ENCODE measurements at places on chromosomes 11 and 22.

DNA sequence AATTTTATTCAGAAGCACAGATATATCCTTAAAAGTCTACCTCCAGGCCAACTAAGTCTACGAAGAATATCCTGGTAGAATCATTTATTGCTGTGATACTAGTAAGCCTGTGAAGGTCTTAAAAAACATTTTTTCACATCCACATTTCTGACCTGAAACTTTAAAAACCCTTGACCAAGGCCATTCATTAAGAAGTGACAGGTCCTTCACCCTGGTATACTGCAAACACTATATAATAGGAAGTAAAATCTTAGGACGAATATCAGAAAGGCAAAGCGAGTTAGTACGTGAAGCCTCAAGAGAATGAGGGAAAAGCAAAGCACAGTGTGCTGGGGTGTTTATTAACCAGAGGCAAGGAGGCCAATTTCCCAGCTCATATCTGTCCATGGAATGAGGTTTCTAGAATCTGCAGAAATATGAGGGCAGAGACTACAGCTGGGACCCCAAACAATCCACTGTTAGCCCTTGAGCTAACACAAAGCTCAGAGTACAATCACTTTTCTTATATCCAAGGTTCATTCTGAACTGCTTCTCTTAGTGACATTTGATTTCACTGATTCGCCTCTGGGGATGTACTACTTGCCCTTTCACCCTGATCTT, 71.0 kb downstream of the AMBRA1 start:
- DNase-seq = no peak

- DNase-seq = no peak
These were observed 2.9 kb downstream of the TCIRG1 start for GRCh38 chr11:68041617-68042218.

- DNase-seq = no peak
These were observed 61.9 kb downstream of the EHF start for GRCh38 chr11:34682825-34683224.

DNA sequence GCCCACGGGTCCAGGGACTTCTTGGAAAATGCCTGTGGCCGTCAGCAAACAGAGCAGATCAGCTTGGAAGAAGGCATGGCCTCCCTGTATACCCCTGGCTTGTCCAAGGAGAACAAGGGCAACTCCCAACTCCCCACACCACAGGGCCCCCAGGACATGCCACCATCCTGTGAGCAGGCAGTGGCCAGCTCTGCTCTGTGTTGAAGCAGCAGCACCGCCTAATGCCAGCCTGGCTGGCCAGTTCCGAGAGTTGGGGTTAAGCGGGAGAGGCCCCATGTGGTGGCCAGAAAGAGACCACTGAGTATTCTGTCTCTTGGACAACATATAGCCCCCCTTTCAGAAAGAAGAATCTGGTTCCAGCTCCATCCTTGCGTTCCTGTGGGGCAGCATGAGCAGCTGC, 209.2 kb downstream of the CTTN start:
- no peak for DNase-seq

DNA sequence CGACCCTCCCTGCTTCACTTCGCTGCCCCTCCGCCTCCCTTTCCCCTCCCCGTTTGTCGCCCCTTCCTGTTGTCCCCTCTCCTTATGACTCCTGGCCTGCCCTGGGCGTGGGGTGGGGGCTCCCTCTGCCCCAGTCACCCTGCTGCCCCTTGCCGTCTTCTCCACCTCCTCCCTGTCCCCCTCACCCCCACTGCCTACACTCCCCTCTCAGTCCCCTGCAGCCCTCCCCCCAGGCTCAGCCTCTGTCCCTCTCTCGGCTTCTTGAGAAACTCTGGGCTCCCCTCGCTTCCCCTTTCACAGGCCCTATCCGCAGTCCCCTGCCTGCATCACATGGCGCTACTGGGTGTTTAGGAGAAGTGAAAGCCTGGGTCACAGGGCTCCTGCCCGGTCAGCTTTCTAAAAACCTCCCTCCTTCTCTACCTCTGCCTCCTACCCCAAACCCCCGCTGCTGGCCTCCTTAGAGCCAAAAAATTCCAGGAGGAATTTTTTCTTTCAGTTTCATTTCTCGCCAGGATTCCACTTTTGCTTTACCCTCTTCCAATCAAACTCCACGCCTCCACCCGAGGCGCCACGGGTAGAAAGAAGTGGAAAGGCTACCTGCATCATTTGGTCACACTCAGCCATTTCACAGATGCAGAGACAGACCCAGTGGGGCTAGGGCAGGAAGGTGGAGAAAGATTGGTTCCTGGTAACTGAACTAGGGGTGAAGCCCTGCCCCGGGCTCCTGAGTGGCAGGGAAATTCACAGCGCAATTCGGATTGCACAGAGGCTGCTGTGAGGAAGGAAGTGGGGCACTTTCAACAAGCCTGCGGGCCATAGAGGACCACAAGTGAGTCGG, at the start of gene SLC15A3:
Gene SLC15A3 (minus strand): TSS at position 273 of the 838 bp plus-strand sequence. CDS start 625 bp downstream, outside the sequence.
- peak; percentile 93 for DNase-seq

GRCh38 chr22:39434243-39434653, 22.6 kb upstream of the MGAT3 start:
- peak; percentile 37 for DNase-seq

DNA sequence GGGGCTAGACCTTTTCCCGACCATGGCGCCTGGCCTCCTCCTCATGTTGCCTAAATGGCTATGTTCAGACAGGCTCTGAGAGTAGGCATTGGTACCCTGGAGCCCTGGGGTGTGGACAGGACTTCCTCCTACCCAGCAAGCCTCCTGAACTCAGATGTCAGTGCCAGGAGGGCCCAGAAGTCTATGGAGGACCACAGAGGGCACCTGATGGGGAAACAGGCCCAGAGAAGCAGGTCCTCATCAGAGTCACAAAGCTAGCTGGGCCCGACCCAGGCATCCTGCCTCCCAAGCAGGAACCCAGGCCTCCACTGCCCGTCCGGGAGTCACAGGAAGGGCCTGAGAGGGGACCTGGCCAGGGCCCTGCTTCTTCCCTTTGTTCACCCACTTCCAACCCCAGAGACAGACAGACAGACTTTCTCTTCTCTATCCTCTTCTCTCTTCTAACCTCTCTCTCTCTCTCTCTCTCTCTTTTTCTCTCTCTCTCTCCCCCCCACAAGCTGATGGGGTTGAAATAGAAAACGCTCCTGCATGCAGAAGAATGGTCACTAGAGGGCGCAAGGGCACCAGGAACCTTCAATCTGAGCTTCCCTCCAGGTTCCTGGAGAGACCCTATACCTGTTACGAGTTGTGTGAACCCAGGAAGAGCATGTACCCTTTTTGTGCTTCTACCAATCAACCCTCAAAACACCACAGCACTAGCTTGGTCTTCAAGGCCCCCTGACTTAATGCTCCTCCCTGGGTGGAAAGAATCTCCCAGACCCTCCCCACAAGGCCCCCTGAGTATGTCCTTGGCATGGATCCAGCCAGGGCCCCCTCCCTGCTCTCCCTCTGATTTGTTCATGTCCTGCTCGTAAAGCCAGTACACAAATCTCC, 27.1 kb downstream of the ARAP1 start:
- peak; percentile 86 for DNase-seq

DNA sequence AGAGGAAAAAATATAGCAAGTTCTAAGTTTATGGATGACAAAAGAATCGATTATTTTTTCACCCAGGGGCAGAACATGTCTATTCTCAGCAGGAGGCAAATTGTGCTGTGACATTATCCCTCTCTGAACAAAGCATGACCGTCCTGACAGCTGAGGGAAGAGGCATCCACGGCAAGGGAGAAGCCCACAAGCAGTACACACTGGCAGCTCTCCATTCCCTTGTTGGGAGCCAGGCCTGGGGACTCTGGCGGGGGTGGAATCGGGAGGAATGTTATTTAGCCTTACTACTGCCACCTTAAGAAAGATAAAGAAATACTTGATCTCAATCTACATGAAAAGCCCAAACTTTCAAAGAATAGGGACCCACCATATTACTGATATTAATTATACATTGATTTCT, 3.4 kb downstream of the KIRREL3 start:
- DNase-seq = no peak

GRCh38 chr11:57512646-57513451, 2.7 kb downstream of the SLC43A1 start:
- DNase-seq = no peak

DNA sequence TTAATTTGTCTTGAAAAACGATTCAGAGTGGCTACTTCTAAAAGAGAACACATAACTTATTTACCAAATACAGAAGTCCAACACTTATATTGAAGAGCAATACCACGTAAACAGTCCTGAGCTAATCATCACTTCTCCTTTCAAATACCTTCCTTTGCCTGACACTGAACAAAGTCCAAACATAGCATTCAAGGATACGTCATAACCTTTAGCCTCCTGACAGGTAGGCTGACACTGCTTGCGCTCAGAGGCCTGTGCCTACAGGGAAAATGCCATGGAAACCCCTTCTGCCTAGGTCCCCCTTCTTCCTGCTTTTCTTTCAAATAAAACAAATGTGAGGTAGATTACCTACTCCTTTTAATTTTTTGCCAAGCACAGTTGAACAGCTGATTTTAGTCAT, 510.0 kb downstream of the INSC start:
- no peak for DNase-seq

DNA sequence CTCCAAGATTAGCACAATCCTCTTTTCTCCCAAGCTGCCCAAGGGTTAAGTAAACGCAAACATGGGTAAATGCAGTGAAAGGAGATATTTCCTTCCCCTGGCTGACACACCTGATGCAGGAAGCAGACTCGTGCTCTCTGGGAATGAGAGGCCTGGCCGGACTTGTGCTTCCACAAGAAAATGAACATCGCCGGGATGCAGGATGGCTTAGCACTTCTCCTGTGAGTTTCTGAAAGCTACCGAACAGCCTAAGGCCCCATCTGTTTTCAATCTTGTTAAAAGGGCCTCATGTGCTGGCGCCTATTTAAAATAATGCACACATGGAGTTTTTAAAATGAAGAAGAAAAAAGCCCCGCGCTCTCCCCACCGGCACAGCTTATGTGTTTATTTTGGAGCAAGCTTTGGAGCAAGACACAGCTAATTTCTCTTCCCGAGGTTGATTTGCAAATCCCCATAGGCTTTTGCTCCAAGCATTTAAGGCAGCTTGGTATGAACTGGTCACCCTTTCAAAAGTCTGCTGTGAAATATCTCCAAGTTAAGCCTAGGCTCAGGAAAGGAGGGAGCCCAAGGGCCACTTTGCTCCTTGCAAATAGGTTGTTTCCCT, 100.9 kb downstream of the SYN3 start:
- no peak for DNase-seq

GRCh38 chr11:11621573-11622339, at the start of gene GALNT18:
Gene GALNT18, minus strand, starts transcription at chr11:11622005.
- DNase-seq = peak; percentile 96

- no peak for DNase-seq
These were observed 15.9 kb upstream of the DGCR8 start for GRCh38 chr22:20064140-20064480.

DNA sequence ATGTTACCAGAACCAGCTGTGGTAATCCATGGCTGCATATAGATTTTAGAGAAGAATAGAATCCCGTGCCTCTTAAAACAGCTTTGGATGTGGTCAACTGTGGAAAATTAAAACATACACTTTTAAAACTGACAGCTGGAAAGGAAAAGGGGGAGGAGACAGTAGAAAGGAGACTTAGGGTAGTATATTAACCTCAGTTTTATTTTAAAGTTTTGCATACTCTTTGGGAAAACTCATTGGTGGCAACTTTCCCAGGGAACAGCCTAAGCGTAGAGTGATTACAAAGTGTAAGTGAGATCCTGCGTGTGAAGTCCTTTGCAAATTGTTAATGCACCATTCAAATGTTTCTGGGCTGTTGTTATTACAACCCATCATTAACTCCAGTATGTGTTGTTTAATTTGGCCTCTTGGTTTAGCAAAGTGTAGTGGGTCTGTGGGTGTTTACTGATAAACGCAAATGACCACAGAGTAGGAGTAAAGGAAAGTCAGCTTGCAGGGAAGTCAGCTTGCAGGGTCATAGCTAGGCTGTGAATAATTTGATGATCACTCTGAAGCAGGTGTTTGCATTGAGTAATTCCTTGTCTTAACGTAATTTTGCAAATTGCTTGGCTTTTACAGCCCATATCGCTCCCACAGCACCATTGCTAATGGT, 88.0 kb upstream of the DBX1 start:
- DNase-seq = no peak

DNA sequence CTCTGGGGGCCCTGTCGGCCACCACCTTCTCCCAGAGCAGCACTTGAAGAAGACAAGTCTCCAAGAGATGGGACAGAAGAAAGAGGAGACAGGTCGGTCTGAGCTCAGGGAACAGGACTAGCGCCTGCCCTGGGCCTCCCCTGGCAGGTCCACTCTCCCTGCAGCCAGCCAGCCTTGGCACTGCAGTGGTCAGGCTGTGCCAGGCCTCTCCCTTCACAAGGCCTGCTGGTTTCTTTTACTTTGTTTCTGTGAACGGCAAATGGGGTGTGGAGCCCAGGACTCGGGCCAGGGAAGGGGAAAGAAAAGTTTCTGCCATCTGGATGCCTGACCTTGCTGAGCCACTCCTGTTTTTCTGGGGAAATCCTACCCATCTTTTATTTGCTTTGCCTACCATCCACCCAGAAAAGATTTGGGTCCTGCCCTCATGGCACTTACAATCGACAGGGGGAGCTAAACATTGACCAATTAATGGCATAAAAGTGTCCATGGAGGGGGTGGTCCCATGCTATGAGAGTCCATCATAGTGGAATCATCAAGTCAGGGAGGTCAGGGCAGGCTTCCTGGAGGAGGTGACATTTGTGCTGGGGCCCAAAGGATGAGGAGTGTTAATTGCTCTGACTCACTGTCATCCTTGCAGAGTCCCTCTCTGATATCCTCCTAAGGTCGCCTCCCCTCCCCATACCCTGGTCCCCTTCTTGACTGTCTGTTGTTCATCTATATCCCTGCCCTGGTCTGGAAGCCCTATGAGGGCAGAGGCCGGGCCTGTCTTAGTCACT, 65.2 kb downstream of the NFAM1 start:
- no peak for DNase-seq

- DNase-seq = no peak
These were observed 78.0 kb downstream of the PHF21B start for GRCh38 chr22:44931766-44932165.

DNA sequence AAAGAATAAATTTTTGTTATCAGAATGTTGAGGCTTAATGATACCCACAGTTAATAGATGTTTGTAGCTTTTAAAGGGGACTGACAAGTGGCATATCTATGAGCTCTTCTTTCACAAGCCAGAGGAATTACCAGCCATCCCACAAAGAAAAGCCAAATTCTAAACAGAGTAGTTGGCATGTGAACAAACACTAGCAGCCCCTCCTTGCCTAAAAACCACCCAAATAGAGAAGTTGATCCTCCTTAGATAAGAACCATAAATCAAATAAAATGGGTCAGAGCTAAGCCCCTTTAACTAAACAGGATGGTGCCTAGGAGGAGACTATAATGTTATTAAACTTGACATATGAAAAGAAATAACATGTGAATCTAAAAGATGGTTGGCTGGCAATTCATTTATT, 11.4 kb downstream of the LPXN start:
- no peak for DNase-seq

GRCh38 chr11:34263441-34264091, 94.2 kb downstream of the ABTB2 start:
- no peak for DNase-seq

DNA sequence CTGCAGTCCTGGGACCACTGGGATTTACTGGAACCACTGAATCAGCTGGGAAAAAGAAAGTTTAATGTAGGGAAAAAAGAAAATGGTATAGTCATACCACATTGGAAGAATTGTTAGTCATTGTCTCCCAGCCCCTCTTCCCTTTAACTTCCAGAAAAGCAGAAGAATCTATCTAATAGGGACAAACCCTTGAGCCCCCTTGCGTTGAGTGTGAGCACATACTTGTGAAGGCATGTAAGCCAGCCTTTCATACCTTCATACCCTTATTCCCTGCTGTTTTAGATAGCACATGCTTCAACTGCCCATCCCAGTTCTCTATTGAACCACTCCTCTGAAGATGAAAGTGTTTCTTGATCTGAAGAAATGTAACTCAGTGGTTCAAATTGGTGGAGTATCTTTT, 6.6 kb downstream of the TREH start:
- DNase-seq = peak; percentile 18

Measured in suppressor macrophage (primary cell).